Caudate nucleus (tissue), 63 donors: ENCODE measurements at places on chromosomes 1 and 21.

GRCh38 chr1:174114788-174115448 is 44.4 kb upstream of the RABGAP1L start:
- no peak for DNase-seq

DNA sequence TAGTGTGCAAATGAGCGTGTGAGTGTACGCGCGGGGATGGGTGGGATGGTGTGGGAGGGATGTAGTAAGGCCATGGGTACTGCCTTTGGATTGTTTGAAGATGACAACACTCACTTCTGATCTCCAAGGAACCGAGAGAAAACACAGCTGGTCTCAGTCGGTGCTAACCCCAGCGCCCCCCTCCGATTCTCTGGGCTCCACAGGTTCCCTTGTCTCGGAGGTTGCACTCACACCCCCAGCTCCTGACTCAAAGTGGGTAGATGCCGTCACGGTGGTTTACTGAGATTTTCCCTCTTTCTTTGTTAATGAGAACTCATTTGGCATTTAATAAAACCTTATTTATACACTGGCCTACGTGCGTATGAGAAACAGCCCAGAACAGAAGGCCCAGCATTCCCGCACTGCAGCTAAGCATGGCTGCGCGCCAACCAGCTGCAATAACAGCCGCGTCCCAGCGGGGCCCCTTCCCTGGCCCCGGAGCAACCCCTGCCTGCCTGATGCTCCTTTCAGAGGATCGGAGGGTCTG is 25.8 kb downstream of the ABCA4 start:
- no peak for DNase-seq

- no peak for DNase-seq
Measured at GRCh38 chr21:45327441-45328197, 39.9 kb upstream of the POFUT2 start.

DNA sequence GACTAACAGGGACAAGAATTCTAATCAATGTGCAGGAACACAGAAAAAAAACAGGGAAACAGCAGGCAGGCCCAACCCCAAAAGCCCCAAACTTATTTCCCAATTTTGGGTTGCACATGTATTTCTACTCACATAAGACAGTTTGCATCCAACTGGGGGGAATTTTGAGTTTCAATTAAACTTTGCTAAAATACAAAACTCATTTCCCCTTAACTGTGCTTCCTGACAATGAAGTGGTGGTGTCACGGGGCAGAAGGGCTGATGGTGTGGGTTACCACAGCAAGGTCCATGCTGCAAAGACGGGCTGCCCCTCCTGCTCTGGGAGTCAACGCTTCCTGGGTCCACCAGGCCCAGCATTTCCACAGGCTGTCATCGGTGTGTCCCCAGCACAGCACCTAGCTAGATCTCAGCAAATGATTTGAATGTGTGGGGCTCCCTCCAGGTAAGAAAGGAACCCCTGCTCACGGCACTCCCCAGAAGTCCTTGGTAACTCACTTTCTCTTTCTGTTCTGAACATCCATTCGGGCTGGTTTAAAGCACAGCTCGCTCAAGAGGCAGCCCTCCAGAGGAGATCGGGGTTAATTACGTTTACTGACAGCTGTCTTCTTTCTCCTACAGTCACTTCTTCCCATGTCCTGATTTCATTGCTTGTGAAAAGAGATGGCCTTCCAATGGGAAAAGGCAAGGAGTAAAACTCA is 27.4 kb downstream of the HIVEP3 start:
- no peak for DNase-seq

- DNase-seq = no peak
Measured at GRCh38 chr1:242811092-242811840, 286.8 kb upstream of the PLD5 start.

- DNase-seq = no peak
Measured at GRCh38 chr1:180234369-180235076, 4.5 kb downstream of the LHX4 start.
